ENCODE measurements at places on chromosomes 6 and 20.

DNA sequence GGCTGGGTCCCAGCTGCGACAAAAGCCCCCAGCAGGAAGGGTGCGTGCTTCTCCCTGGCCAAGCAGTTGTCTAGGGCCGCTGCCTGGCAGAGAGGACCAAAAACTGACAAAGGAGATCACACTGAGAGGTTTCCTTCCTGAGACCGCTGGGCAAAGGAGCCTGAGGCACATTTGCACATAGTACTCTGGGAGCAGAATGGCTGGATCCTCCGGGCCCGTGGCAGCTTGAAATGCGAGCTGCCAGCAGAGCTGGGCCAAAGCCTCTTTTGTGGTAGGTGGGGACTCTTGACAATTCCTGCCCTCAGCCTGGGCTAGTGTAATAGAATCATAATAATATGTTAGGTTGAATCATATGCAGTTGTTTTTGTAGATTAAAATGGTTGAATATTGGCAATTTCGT lies 33.1 kb upstream of the RNF8 start:
- H3K4me1 ChIP-seq = peaks cover 5% of the 10 kb centered on the region
- peak; percentile 16 for DNase-seq
- H3K36me3 ChIP-seq = no peaks in the 10 kb centered on the region
- no peak overlapping the region for H3K4me3 ChIP-seq
- H3K27ac ChIP-seq = no peak overlapping the region
- H3K27me3 ChIP-seq = no peaks in the 10 kb centered on the region

DNA sequence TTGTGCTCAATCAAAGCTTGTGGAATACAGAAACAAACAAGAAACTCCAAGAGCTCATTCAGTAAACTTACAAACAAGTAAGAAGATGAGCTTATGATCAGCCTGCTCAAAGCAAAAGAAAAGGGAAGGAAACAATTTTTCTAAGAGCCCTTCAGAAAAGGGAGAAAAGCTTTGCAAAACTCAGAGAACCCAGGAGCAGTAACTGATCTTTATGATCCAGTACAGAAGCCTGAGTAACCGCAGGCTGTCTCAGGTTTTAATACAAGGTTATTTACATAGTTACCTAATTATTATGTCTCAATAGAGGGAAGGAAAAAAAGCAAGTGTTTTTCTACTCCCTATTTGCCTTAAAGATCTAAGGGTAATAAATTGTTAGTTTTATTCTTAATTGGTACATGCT lies 226.5 kb downstream of the MAFB start:
- no peaks in the 10 kb centered on the region for H3K36me3 ChIP-seq
- no peak overlapping the region for H3K27ac ChIP-seq
- H3K4me1 ChIP-seq = peaks cover 8% of the 10 kb centered on the region
- no peak overlapping the region for H3K4me3 ChIP-seq
- peaks cover 8% of the 10 kb centered on the region for H3K27me3 ChIP-seq
- DNase-seq = no peak

DNA sequence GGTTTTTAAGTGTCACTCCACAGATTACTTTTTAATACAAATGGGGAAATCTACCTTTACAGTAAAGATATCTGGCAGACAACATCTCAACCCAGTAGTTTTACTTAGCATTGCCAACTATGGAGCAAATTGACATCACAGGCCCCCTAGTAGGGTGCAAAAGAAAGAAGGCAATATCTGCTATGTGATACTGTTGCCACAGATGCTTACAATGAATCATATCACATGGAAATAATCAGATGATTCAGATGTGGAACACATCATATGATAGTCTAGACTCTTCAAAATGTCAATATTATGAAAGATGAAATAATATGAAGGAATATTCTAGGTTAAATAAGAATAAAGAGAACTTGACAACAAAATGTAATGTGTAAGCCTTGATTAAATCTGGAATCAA lies 322.5 kb downstream of the BMP2 start:
- H3K27me3 ChIP-seq = no peaks in the 10 kb centered on the region
- no peaks in the 10 kb centered on the region for H3K36me3 ChIP-seq
- H3K4me1 ChIP-seq = no peaks in the 10 kb centered on the region
- no peak overlapping the region for H3K4me3 ChIP-seq
- no peak for DNase-seq
- no peak overlapping the region for H3K27ac ChIP-seq

- H3K27ac ChIP-seq = no peak overlapping the region
- DNase-seq = no peak
Observed at GRCh38 chr6:152161501-152161900, 354.0 kb downstream of the ESR1 start.

GRCh38 chr6:96142142-96142541 lies 126.4 kb downstream of the FUT9 start:
- no peaks in the 10 kb centered on the region for H3K27me3 ChIP-seq
- no peak overlapping the region for H3K27ac ChIP-seq
- no peaks in the 10 kb centered on the region for H3K4me1 ChIP-seq
- no peaks in the 10 kb centered on the region for H3K36me3 ChIP-seq

- no peaks in the 10 kb centered on the region for H3K36me3 ChIP-seq
- H3K4me3 ChIP-seq = peak overlapping the region; percentile 89
- peaks cover 95% of the 10 kb centered on the region for H3K27me3 ChIP-seq
- no peak overlapping the region for H3K27ac ChIP-seq
- peak; percentile 80 for DNase-seq
Observed at GRCh38 chr20:2524709-2525506, 11.5 kb upstream of the TMC2 start.

- H3K36me3 ChIP-seq = peaks cover 32% of the 10 kb centered on the region
- no peak overlapping the region for H3K4me3 ChIP-seq
- DNase-seq = peak; percentile 56
- H3K27ac ChIP-seq = no peak overlapping the region
- no peaks in the 10 kb centered on the region for H3K27me3 ChIP-seq
Observed at GRCh38 chr6:44431118-44431725, 43.7 kb downstream of the CDC5L start.

GRCh38 chr6:168834801-168835200 lies 393.8 kb downstream of the SMOC2 start:
- H3K36me3 ChIP-seq = no peaks in the 10 kb centered on the region
- DNase-seq = no peak
- H3K4me3 ChIP-seq = no peak overlapping the region
- H3K27ac ChIP-seq = no peak overlapping the region
- H3K27me3 ChIP-seq = no peaks in the 10 kb centered on the region
- no peaks in the 10 kb centered on the region for H3K4me1 ChIP-seq

- H3K36me3 ChIP-seq = no peaks in the 10 kb centered on the region
- H3K27me3 ChIP-seq = peaks cover 23% of the 10 kb centered on the region
Observed at GRCh38 chr6:138692058-138692977, 81.3 kb upstream of the CCDC28A start.

DNA sequence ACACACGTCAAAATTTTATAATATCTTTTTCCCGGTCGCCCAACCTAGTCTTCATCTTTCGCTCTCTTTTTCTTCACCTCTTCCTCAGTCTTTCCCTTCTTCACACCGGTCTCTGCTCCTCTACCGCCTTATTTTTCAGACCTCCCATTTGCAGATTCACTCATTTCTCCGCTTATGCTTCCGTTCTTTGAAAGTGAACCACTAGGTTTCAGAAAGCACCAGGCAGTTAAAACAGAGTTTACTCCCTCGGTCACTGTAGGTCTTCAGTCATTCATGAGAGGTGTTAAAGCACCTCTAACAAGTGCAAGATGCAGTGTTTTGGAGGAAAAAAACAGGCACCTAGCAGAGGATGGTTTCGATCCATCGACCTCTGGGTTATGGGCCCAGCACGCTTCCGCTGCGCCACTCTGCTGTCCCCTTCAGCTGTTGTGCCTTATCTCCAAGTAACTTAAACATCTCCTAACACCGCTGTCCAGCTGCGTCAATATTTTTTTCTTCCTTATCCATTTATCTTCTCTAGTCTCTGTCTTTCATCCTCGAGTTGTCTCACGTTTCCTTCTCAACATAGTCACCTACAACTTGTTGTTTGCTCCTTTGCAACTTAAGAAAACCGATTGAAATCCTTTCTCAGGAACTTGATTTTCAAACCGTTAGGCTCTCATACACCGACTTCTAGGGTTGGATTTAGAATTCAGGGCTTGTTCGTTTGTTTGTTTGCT lies 119.7 kb upstream of the ZNF184 start:
- H3K27ac ChIP-seq = no peak overlapping the region
- peaks cover 48% of the 10 kb centered on the region for H3K27me3 ChIP-seq
- peak; percentile 76 for DNase-seq
- H3K4me3 ChIP-seq = peak overlapping the region; percentile 74
- H3K4me1 ChIP-seq = peaks cover 10% of the 10 kb centered on the region
- no peaks in the 10 kb centered on the region for H3K36me3 ChIP-seq

DNA sequence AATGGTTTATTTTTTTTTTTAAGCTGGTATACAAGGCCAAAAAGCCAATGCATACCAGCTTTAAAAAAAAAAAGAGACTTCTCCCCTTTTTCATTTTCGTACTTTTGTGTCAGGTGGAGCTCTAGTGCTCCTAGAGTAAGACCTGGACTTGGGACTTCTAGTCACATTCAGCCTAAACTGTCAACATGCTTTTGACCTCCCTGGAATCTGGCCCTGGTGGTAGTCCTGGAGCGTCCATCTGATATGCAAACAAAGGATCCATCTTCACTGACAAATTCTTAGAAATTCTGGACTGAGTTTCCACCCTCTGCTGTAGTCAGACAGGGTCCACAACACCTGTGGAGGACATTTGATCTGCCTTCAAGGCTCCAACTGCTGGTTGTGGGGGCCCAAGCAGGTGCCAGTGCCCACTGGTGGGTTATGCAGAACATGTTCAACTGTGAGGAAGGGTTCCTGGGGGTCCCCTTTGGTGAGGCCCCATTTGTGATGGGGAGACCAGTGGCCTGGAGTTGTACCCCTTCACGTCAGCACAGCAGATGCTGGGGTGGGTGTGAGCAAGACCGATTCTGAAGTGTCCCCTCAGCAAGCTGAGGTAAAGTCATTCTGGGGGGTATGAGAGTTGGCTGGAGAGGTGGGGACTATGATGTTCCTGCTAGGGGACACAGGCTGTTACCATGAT lies 12.6 kb upstream of the PCMTD2 start:
- no peaks in the 10 kb centered on the region for H3K4me1 ChIP-seq
- no peak overlapping the region for H3K4me3 ChIP-seq
- H3K27ac ChIP-seq = no peak overlapping the region
- DNase-seq = no peak

DNA sequence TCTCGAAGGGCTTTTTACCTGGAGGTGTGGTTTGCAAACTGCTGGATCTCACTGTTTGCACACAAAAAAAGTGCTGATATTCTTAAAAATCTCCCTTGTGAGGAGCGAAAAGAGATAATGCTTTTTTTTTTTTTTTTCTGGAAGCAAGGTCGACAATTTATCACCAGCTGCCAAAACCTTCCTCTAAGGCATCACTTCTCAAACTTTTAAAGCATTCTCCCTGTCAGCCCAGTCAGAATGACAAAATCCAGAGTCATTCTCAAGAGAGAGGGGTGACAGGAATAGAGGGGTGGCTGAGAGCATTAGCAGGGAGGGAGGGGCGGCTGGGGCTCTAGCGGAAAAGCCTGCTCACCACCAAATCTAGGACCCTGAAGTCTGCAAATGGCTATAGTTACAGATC lies 137.2 kb upstream of the ARMC2 start:
- H3K27ac ChIP-seq = no peak overlapping the region
- H3K27me3 ChIP-seq = no peaks in the 10 kb centered on the region
- H3K4me1 ChIP-seq = peaks cover 12% of the 10 kb centered on the region
- no peak overlapping the region for H3K4me3 ChIP-seq
- no peak for DNase-seq

DNA sequence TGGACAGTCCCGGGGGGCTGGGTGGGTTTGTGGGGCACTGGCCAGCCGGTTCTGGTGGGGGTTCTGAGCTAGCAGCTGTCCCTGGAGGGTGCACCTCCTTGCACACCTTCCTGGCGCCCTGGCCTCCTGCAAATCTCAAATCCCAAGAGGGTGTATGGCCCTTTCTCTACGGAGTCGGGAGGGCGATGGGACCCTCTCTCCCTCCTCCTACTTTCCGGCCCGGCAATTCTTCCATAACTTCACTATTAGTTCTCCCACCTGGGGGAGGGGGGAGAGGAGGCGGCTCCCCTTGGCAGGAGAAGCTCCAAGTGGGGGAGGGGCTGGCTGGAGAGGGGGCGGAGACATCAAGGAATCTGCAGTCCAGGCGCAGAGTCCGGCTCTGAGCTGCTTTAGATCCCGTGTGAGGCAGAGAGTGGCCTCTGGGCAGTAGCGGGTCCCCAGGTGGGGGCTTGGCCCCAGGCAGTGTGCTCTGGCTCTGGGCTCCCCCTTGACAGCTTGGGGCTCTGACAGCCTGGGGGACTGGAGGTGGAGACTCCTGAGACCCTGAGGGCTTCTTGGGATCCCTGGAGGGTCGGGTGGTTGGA lies 1.4 kb upstream of the LAMA5 start:
- no peaks in the 10 kb centered on the region for H3K36me3 ChIP-seq
- H3K4me3 ChIP-seq = peak overlapping the region; percentile 98
- H3K27me3 ChIP-seq = no peaks in the 10 kb centered on the region
- peak overlapping the region; percentile 70 for H3K27ac ChIP-seq
- H3K4me1 ChIP-seq = peaks cover 57% of the 10 kb centered on the region
- DNase-seq = peak; percentile 92

DNA sequence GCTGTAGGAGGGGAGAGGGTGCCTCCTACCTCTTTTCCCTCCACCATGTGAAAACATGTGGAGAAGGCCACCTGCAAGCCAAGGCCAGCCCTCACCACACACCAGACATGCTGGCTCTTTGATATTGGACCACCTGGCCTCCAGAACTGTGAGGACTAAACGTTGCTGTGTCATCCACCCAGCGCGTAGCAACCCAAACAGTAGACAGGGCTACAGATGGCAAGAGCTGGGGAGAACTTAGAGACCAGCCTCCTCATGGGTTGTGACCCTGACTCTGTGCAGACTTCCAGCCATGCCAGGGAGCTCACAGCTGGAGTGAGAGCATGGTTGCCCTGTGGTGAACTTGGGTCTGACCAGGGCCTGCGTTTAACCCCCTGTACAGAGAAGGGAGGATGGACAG lies 195.9 kb upstream of the CST7 start:
- DNase-seq = no peak
- H3K4me3 ChIP-seq = no peak overlapping the region
- H3K36me3 ChIP-seq = no peaks in the 10 kb centered on the region
- H3K4me1 ChIP-seq = peaks cover 15% of the 10 kb centered on the region
- no peak overlapping the region for H3K27ac ChIP-seq

DNA sequence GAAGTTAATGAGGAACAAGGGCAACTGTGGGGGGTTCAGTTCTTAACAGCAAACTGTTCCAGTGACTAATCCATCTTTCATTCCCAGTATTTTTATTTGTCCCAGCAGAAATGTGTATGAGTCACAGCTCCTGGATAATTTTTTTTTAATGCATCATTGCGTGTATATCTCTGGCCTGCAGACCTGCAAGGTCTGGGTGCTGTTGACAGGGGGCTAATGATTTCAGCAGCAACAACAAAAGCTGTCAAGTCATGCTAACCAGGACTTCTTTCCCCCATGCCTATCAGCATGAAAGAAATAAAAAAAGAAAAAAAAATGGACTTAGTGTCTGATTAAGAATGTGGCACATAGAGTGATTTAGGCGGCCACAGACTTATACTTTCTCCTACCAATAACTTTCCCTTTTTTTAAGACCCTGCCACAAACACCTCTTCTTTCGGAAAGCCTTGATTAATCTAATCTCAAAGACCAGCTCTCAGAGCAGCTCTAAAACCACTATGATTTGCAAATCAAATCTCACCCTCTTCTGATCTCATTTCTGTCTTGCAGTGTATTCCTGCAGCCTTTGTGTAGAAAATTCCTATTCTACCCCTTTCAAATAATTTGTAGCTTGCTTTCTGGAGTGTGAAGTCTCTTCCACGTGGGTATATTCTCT lies 14.2 kb upstream of the PREX1 start:
- peaks cover 28% of the 10 kb centered on the region for H3K27me3 ChIP-seq
- no peak overlapping the region for H3K4me3 ChIP-seq
- H3K27ac ChIP-seq = no peak overlapping the region
- H3K4me1 ChIP-seq = peaks cover 8% of the 10 kb centered on the region

GRCh38 chr20:19734811-19735210 lies 23.2 kb upstream of the RIN2 start:
- H3K4me3 ChIP-seq = no peak overlapping the region
- no peak for DNase-seq
- no peaks in the 10 kb centered on the region for H3K36me3 ChIP-seq
- H3K4me1 ChIP-seq = no peaks in the 10 kb centered on the region

All from neural progenitor cell (in vitro differentiated cells).